ENCODE measurements at places on chromosomes 2 and 18.

DNA sequence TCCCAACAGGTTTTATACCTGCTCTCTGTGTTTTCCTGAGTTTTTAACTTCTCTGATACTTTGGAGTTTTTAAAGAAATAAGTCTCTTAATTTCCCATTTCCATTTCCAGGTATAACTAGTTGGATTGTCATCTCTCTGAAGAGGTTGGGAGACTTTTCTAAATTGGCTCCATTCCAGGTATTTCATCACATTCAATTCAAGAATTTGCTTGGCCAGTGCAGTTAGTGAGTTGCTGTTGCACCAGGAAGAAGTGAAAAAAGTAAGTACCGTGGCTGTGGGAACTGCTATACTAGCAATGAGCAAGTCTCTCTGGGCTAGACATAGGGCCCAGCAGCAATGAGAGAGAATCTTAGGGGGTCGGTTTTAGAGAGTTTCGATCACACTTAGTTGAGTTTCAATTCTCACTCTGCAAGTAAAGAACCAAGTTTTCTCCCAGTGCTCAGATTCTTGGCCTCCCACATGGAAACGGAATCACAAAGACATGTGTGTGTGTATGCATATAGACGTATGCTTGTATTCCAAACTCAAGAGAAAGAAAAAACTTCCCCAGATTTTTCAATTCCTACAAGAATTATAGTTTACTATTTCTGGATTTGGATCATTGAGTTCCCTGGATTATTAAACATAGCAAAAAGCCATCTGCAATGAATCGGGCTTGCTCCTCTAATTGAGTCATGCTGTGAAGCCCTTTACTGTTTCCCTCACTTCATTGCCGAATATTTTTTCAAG, 894.4 kb downstream of the BCL11A start:
- no peak for DNase-seq

DNA sequence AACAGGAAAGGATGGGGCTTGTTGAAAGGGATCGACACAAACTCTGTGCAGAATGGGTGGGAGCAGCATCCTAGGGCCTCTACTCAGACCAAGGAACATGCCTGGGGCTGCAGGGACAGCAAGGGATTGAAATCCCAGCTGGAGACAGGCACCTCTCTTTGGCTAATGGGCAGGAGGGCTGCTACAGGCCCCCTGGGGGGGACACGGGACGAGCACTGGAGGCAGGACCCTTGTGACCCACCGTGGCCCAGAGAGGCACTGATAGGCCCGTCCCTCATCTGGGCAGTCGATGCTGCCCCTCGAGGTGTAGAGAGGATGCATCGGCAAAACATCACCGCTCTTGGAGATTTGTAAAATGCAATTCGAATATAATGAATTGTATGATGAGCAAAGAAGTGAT, 5.1 kb downstream of the HS1BP3 start:
- DNase-seq, result no peak

DNA sequence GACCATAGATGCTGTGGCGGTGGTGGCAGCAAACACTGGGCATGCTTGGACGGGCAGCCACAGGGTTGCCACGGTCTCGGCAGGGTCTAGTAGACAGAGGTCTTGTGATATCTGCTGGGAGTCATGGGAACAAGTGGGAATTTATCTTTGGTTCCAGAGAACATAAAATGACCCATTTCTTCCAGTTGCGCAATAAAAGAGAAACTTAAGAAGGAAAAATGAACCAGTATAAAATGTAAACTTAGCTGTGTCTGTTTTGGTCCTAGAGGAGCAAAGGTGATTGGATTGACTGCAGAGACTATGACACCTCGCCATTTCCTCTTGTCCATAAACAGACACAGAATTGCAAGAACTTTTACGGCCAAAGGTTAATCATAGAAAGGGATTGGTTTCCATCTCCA, 132.6 kb upstream of the RBBP8 start:
- no peak for DNase-seq

- no peak for DNase-seq
Observed at GRCh38 chr2:110729106-110729505, 3.3 kb upstream of the ACOXL start.

DNA sequence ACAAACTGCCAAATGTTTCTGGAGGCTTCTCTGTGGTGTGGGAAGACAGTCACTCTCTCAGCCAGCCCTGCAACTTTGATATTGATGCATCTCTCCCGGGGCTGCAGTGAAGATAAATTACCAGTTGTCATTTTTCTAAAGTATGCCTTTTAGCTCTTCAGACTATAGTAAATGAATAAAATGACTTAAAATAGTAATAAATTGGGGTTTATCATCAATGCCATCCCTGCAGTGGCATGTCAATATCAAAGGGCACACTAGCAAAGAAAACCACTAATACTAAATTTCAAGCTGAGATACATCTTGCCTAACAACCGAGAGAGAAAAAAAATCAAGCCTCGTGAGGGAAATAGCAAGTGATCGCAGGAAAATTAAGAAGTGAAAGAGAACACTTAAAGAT, 749.5 kb upstream of the SLC39A10 start:
- DNase-seq, result no peak

DNA sequence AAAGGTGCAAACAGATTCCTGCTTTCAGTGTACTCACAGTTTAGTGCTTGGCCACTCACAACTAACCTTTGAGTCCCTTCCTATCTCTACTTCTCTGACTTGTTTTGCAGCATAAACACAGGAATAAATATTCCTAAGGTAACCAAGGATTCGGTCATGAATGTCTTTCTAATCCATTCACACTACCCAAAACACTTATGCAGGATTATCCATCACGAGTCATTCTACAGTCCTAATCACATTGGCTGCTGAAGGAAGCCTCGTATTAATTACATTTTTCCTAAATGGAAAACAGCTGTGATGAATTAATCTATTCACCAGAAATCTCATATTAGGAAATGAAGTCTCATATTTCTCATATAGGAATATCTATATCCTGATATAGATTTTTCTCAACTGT, 16.3 kb downstream of the RDH14 start:
- DNase-seq, result no peak

- no peak for DNase-seq
Observed at GRCh38 chr2:16395601-16396000, 270.0 kb downstream of the CYRIA start.

Measured in activated B cell treated with CpG ODN at 0.5 μM for 24 hours (primary cell).